ENCODE measurements at places on chromosomes 11 and 22. TPM values are rescaled to one million over a fixed set of nuclear protein-coding genes. Genes with fewer than 3 reads are reported as not detected.

GRCh38 chr22:42039271-42039670 is 31.3 kb downstream of the NAGA start:
- H3K27ac ChIP-seq, result no peak overlapping the region
- DNase-seq, result no peak
- H3K4me1 ChIP-seq, result no peaks in the 10 kb centered on the region

DNA sequence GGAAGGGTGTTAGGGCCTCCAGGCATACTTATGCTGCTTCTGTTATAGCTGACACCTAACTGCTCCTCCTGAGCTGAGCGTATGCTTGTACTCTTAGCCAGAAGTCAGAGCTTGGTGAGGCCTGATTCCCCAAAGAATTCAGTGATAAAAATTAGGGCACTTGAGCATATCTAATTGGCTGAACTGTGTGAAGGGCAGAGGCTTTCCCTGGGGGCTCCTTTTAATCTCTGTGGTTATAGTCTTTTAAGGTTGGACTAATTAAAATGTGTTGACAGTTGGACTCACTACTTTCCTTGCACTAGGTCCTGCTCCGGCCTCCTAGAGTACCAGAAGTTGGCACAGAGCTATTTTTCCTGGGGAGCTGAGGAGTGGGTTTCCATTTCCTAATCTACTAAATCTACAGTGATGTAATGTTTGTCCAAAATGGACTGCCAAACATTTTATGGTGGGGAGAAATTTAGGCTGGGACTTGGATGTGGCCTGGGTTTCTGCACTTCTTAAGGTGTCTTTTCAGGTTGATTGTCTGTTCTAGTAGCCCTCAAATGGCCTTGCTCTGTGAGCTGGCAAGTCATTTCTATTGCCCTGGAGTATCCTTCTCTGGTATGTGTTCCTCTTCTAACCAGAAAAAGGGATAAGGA is 18.4 kb downstream of the STIM1 start:
- H3K4me3 ChIP-seq, result no peak overlapping the region
- no peak overlapping the region for H3K27ac ChIP-seq
- peaks cover 13% of the 10 kb centered on the region for H3K4me1 ChIP-seq
- no peak for DNase-seq

DNA sequence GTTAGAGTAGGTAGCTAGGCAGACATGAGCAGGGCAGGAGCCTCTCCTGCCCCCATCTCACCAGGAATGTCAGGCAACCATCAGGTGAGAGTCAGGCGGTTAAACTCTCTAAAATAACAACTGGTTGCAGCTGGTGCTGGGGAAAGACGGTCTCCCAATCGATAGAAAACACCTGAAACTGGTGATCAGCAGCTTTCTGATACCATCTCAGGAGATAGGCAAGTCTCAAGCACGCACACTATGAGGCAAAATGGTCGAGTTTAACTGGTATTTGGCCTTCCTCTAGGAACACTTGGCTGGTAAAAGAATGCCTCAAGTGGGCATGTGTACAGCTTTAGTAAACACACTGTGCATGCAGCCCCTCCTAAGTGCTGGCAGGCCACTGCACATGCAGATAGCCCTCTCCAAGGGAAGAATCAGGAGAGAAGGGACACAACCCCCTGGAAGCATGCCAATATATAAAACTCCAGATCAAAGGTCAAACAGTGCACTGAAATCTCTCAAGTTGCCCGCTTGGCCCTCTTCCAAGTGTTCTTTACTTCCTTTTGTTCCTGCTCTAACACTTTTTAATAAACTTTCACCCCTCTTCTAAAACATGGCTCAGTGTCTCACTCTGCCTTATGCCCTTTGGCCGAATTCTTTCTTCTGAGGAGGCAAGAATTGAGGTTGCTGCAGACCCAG is 88.7 kb downstream of the USP35 start:
- no peaks in the 10 kb centered on the region for H3K4me1 ChIP-seq
- no peaks in the 10 kb centered on the region for H3K27me3 ChIP-seq
- no peak overlapping the region for H3K27ac ChIP-seq
- no peak overlapping the region for H3K4me3 ChIP-seq
- no peak for DNase-seq

Gene RNASEH2C
- total RNA-seq, result 172 TPM

Gene ADM2
- total RNA-seq, result 1.8 TPM

Gene CCDC87
- total RNA-seq, result not detected

Measured in PC-3 (cell line).